Stimulated activated CD4-positive, alpha-beta T cell treated with anti-CD3 and anti-CD28 coated beads, TNF-alpha, amount 100 ng/mL, for 4 hours (primary cell): ENCODE measurements at places on chromosomes 4 and X.

DNA sequence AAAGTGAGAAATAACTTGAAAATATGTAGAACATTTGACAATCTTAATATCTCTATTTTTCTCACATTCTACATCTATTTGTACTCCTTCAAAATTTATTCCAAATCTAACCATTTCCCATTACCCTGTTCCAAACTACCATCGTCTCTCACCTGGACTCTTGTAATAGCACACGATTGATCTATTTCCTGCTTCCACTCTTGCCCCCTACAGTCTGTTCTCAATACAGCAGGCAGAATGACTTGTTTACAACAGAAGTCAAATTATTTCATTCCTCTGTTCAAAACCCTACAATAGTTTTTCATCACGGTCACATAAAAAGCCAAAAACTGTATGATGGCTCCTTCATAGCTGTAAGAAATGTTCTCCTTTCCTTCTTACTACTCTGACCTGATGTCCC lies 21.1 kb upstream of the LUZP4 start:
- DNase-seq: no peak

- no peak for DNase-seq
Observed at GRCh38 chrX:93422693-93423092, 250.7 kb downstream of the NAP1L3 start.

GRCh38 chr4:104989371-104989770 lies 157.3 kb upstream of the TET2 start:
- no peak for DNase-seq

- DNase-seq: no peak
Observed at GRCh38 chrX:54494989-54495813, 833 bp downstream of the FGD1 start.

GRCh38 chr4:86106475-86106874 lies 253.4 kb downstream of the MAPK10 start:
- no peak for DNase-seq

- DNase-seq: no peak
Observed at GRCh38 chr4:173398220-173398619, 696 bp downstream of the SCRG1 start.

DNA sequence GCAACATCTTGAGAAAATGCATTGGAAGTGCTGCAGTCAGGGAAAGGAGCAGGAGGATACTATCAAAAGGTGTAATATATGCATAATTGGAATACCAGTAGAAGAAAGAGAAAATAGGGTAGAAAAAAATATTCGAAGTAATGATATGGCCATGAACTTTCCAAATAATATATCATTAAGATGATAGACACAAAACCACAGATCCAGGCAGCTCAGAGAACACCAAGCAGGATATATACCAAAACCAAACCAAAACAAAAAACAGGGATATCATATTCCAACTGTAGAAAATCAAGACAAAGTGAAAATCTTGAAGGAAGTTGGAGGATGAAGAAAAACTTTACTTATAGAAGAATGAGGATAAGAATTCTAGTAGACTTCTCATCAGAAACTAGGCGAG lies 9.7 kb upstream of the POLA1 start:
- no peak for DNase-seq

DNA sequence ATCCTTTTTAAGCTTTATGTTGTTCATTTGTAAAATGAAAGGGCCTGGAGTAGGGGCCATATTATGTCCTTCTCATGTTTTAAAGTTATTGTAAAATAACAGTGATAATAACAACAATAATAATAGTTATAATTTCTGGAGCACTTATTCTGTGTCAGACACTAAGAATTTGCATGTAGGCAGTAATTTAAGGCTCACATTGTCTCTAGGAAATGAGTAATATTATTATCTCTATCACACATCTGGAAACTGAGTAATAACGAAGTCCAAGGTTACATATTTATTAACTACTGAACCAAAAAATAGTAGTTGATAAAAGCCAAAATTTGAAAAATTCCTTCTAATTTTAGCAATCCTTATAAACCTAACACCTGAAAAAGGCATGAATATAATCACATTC lies 520.7 kb upstream of the PABPC4L start:
- DNase-seq: no peak

DNA sequence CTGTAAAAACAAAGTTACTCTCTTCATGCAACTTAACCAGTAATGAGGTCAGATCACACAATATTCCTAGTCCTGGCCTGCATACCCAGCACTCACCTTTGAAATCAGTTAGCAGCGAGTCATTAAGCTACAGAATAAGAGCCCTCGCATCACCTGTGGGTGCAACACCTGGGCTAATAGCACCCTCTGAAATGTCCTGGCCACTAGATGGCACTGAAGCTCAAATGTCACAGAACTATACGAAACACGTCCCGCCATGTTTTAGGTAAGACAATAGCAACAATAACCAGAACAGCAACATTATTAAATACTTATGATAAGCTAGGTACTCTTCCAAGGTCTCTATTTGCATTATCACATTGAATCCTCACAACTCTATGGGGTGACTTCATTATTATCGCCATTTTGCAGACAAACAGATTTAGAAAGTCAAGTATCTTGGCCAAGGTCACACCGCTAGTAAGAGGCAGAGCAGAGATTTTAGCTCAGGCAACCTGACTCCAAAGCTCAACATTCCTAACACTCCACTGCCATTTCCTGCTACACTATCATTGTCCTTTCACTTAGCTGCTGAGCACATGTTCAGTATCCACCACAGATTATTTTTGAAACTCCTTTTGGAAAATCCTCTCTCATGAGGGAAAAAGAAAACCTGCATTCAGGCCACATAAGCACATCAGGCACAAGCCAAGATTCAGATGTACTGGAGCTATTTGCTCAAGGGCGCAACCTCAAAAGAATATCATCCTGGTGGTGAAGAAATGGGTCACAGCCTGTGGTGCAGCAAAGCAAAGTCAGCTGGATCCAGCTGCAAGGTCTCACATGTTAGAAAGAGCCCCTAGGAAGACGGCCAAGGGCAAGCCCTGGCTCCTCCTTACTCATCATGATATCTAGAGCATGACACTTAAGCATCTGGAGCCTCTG lies 59.5 kb upstream of the KDR start:
- DNase-seq: peak; percentile 3

- peak; percentile 89 for DNase-seq
Observed at GRCh38 chr4:75673027-75673958, at the start of gene G3BP2. G3BP2 (minus strand) TSS chr4:75673411; CDS start chr4:75662025, 11,386 bp downstream.

DNA sequence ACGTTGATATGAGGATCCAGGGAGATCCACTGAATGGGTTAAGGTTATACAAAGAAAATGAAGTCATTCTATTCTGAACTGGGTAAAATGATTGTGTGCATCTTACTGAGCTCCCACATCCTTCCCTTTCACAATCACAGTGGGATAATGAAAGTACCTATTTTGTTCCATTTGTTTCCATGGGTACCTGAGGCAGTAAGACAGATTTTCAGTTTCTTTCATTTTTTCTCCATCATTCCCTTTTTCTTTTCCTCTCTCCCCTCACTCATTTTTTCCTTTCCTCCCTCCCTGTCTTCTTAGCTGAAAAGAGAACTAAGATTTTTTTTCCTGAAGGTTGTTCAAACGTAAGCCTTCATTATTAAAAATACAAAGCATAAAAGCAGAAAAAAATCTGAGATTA lies 4.6 kb downstream of the GRIA2 start:
- DNase-seq: no peak

- no peak for DNase-seq
Observed at GRCh38 chrX:148500423-148501385, at the start of gene AFF2. AFF2 (plus strand) TSS chrX:148500617; CDS start chrX:148501098, 481 bp downstream.

GRCh38 chr4:21752616-21753015 lies 196.0 kb downstream of the KCNIP4 start:
- no peak for DNase-seq

DNA sequence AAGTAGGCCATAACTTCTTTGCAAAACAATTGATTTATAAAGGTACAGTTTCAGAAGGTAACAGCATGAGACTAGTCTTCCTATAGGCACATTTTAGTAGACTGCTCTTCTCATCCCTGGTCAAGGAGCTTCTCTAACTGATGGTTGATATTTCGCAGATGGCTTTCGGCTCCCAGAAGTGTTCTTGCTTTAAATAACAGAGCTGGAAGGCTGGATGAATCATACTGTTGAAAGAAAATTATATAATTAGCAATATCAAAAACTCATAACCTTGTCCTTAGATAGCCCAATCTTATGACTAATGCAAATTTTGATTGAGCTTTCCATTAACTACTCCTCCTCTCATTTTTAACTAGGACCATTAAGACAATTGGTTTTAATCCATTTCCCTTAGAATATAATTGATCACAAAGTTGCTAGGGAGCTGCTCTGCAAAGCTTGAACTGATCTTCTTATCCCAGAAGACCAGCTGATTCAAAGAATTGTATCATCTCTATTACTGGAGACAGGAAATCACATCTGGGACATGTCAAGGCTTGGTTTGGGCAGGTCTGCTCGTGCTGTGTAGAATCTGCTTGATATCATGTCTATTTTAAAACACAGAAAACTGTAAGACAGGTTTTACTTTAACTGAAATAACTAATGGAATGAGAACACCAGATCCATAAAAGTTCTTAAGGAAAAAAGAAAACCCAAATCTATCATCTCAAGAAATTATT lies 38.6 kb downstream of the CENPU start:
- no peak for DNase-seq

DNA sequence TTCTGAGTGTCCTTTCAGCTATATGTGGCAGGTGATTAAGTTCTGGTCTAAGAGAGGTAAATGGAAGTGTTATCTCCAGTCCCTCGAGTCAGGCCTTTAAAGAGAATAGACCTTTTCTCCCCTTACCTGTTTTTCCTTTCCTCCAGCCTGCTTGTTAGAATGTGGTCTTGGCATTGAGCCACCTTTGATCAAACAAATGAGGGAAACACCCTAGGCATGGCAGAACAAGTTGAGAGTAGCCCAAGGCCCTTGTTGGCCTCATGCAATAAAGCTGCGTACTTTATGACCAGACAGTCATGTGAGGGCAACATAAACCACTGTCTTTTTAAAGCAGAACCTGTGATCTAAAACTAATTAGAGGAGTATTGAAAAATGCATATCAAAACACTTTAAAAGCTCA lies 13.2 kb upstream of the IL13RA2 start:
- no peak for DNase-seq

- DNase-seq: no peak
Observed at GRCh38 chr4:63556332-63556731, 852.9 kb downstream of the TECRL start.

GRCh38 chrX:152821145-152821765 lies 9.3 kb downstream of the CETN2 start:
- DNase-seq: no peak

GRCh38 chr4:40563401-40563800 lies 66.3 kb downstream of the RBM47 start:
- no peak for DNase-seq

GRCh38 chr4:172826346-172826745 lies 342.3 kb upstream of the GALNT7 start:
- DNase-seq: no peak

GRCh38 chrX:27796640-27797257 lies 11.0 kb upstream of the MAGEB10 start:
- no peak for DNase-seq

DNA sequence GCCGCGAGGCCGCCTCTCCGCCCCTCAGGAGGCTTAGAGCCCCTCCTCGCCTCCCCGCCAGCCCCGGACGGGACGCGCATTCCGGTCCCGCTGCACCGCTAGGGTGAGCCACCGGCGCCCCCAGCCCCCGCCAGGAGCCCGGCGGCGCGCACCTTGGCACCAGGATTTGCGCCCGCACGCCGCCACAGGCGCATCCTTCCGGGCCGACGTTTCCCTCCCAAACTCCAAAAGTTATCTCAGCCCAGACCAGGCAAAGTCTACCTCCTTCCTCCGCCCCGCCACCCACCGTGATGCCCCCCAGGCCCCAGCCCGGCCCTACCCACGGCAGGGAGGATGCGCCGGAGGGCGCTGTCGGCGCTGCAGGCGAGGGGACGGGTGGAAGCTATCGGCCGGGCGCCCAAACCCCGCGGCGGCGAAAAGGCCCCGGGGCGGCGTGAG lies 538 bp downstream of the SCML2 start:
- peak; percentile 0 for DNase-seq

DNA sequence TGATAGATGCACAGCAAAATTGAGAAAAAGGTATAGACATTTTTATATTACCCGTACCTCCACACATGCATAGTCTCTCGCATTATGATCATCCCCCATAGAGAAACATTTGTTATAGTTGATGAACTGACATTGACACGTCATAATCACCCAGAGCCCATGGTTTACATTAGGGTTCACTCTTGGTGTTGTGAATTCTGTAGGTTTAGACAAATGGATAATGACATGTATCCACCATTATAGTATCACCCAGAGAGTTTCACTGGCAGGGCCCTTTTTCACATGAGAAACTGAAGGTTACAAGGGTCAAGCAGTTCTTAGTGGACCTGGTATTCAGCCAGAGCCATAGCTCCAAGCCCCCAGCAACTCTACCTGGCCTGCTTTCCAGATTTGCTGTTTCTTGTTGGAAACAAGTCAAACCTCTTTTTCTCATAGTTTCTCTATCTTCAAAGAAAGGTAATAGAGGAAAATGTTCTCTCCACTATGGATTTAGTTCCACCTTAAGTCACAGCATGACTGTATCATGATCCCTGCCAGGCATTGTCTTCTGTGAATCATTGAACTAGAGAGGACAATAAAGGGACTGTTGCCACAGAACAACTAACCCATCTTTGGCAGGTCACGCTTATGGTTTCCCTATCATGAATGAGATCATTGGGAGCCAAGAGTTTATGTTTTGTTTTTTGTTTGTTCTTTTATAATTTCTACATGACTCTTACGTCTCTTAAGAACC lies 64.0 kb downstream of the HHIP start:
- no peak for DNase-seq

DNA sequence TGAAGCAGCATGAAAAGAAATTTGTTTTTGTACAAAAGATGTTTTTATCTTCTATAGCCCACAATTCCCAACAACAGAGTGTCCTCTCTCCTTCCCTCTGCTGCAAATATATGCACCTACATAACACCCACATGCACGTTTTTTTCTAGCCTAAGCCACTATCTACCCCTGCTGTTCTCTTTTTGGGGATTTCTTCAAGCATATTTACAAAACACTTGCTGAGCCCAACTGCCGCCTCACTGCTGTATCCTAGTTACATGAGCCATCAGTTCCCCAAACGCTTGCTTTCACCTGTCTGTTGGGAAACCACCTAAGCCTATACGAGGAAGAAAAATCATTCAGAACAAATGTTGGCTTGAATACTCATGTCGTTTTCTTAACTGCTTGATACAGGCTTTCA lies 127.2 kb downstream of the CHRNA9 start:
- DNase-seq: no peak

GRCh38 chr4:184473499-184474262 lies 669 bp downstream of the IRF2 start:
- peak; percentile 40 for DNase-seq
